ENCODE measurements at places on chromosomes 7 and 10.

DNA sequence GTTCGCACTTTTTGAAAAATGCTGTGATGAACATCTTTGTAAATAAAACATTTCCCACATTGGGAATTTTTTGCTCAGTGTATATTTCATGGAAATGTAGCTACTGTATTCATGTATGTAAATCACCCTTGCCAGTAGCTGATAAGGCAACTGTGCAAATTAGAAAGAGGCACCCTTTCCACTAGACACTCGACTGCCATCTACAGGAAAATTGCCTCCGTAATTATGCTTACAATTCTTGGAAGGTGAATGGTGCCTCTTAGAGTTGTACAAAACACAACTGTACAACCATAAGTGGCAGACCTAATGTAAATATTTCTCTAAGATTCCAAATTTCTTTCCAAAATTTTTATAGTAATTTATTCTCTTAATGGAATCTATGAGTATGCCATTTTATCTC lies 491.7 kb downstream of the CCSER2 start:
- no peak for DNase-seq

- no peak for DNase-seq
Measured at GRCh38 chr7:43296306-43296705, 183.9 kb downstream of the HECW1 start.

- DNase-seq = no peak
Measured at GRCh38 chr7:143934526-143935325, at the start of gene OR2F2. OR2F2 (plus strand) TSS chr7:143935233; CDS start chr7:143935233, 0 bp downstream.

GRCh38 chr10:107341281-107341680 lies 176.8 kb upstream of the SORCS1 start:
- no peak for DNase-seq

- DNase-seq = no peak
Measured at GRCh38 chr10:84138478-84139125, 707 bp upstream of the GHITM start.

DNA sequence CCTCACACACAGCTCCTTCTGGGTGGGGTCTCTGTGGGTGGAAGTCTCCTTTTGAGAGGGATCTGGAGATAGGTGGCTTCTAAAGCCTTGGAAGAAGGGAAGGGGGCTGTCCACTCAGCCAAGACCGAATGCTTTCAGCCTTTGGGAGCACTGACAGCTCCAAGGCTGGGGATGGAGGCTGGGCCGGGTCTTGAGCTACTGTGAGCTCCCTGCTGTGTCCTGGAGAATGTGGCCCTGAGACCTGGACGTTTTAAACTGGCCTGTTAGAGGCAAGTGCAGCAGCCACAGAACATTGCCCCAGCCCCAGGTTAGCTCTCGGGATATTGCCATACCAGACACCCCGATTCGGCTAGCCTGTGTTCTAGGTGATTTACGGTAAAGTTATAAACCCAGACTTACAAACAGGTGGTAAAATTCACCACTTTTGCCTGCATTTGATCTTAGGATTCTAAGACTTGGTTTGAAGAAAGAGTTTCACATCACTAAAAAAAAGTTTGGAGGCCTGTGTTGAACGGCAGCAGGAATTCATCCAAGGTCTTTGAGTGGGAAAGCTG lies 548.5 kb upstream of the FOXK1 start:
- DNase-seq = no peak

GRCh38 chr7:69108097-69108496 lies 490.2 kb upstream of the AUTS2 start:
- no peak for DNase-seq

DNA sequence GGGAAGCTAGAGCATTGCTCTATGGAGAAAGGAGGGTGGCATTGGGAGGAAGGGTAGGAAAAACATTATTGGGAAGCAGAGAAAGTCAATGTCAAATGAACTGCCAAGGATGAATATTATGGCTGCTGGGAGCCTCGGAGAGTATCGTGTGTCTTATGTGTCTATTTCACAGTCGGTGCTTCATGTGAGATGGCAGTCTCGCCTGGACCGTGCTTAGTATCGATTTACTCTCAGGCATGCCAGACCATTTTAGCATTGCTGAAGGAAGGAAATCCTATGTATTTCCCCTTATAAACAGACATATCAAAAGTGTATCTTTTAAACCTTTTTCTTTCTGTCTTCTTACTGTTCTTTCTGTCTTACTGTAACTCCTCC lies 612.6 kb downstream of the AUTS2 start:
- no peak for DNase-seq

DNA sequence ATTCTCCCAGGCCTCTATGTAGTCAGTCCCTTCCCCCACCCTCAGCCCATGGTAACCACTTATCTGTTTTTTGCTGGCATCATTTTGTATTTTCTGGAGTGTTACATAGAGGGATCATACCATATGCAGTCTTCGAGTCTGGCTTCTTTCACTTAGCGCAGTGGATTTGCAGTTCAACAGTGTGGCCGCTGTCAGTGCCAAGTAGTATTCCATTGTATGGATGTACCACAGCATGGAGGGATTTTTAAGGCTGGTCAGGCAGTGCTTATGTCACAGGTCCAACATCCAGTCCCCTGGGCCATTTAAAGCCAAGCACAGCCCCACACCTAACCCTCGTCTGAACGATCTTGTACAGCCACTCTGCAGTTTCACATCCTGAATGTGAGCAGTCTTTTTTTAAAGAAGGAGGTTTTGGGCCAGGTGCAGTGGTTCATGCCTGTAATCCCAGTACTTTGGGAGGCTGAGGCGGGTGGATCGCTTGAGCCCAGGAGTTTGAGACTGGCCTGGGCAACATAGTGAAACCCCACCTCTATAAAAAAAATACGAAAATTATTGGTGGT lies 121.8 kb downstream of the CUX1 start:
- no peak for DNase-seq

- no peak for DNase-seq
Measured at GRCh38 chr10:102641402-102641801, 2.9 kb upstream of the TRIM8 start.

GRCh38 chr7:49389871-49390479 lies 383.5 kb upstream of the VWC2 start:
- DNase-seq = no peak

DNA sequence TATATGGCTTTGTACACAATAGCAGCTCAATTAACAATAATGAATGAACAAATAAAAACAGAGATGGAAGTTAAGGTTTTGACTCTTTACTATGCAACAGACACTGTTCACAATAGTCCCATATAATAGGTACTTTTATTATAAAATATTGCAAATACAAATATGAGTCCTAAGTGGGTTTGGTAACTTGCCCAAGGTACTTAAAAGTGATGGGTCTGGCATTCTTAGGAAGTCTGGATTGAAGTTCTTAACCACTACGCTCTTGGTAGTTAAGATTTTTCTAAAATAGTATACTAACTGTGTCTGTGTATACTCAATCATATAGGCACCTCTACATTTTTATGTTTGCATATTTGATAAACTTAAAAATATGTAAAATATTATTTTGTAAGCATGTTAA lies 55.5 kb downstream of the HGF start:
- no peak for DNase-seq

DNA sequence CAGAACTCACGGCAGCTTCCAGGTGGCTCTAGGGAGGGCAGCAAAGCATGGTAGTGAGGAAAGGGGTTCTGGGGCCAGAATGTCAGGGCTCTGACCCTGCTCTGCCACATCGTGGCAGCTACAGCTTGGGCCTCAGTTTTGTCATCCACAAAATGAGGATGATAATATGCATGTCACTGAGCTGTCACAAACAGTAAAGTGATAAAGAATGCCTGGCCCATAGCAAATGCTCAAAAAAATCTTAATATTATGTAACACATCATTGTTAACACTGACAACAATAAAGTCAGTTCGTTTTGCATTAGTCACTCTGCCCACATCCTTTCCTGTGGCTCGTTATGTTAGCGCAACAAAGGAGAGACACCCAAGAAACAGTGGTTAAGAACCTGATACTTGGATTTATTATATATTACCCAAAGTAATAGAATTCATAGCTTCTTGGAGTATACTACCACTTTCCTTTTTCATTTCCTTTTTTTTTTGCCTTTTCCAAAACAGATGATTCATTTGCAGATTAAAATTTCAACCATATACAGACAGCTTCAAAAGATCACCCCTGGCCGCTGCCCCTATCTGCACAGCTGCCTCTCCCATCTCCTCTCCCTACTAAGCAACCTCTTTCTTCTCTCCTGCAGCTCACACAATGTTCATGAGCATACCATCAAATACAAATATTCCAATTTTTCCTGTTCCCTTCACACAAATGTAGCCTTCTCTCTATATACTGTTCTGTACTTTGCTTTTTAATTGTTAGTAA lies 45.5 kb upstream of the DDC start:
- DNase-seq = no peak

GRCh38 chr7:43491984-43492383 lies 90.9 kb upstream of the STK17A start:
- no peak for DNase-seq

DNA sequence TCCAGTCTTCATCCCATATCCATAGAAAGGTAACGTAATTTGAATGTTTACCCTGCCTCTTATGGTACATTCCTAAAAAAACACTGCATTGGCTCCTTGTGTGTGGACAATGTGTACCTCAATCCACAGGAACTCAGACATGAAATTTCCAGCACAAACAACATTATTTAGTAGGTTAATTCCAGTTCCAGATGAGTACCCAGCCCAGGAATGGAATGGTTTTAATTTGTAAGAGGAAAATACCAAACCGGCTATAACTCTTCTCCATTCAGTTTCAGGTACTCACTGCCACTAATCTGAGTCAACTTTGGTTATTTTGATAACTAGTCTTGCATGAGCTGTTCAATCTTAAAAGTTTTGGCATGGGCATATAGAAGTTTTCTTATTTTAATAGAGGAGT lies 39.0 kb downstream of the TFPI2 start:
- no peak for DNase-seq

DNA sequence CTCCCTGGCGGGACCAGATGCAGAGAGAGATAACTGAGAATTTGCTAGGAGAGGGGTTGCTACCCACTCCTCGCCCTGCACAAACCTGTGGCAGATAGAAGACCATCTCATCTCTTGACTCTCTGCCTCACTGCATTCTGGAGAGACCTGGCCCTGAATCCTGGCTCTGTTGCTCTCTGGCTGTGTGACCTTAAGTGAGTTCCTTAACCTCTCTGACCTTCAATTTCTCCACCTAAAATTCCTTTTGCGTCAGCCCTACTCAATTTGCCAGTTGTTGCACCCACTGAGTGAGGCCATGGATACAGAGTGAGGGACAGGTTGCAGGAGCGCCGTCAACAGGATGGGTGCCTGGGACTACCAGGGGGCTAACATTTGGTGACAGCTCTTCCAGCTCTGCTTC lies 5.2 kb downstream of the C10orf71 start:
- no peak for DNase-seq

- DNase-seq = no peak
Measured at GRCh38 chr7:36338256-36338655, 51.4 kb upstream of the ANLN start.

DNA sequence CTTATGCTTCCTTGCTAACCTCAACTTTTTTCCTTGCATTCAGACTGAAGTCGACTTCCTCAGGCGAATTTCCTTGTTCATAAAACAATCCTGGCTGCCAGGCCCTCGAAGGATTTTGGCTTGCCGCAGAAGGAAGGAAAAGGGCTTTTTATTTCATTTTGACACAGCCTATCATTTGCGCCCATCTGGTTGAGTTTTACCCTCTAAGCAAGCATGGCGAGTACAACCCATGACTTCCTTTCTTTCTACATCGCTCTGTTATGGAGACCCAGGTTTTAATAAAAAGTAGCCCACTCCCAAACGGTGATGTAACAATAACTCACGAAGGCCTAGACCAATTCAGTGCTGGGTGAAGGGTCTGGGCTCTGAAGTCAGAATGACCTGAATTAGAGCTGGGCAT lies 109.3 kb downstream of the PRPF18 start:
- DNase-seq = no peak

DNA sequence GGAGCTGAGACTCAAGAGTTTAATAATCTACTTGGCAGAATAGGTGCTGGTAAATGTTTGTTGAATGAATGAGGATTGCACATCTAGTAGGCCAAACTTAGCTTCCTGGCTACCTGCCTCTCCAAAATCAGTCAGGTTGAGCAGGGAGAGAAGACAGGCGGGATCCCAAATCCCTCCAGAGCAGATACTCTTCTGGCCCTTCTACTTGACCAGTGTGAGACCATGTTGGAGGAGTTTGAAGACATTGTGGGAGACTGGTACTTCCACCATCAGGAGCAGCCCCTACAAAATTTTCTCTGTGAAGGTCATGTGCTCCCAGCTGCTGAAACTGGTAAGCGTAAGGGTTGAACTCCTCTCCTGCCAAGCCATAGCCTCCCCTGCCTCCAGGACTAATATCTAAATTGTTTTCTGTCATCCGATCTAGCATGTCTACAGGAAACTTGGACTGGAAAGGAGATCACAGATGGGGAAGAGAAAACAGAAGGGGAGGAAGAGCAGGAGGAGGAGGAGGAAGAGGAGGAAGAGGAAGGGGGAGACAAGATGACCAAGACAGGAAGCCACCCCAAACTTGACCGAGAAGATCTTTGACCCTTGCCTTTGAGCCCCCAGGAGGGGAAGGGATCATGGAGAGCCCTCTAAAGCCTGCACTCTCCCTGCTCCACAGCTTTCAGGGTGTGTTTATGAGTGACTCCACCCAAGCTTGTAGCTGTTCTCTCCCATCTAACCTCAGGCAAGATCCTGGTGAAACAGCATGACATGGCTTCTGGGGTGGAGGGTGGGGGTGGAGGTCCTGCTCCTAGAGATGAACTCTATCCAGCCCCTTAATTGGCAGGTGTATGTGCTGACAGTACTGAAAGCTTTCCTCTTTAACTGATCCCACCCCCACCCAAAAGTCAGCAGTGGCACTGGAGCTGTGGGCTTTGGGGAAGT lies 2.2 kb upstream of the MBLAC1 start:
- DNase-seq = no peak

DNA sequence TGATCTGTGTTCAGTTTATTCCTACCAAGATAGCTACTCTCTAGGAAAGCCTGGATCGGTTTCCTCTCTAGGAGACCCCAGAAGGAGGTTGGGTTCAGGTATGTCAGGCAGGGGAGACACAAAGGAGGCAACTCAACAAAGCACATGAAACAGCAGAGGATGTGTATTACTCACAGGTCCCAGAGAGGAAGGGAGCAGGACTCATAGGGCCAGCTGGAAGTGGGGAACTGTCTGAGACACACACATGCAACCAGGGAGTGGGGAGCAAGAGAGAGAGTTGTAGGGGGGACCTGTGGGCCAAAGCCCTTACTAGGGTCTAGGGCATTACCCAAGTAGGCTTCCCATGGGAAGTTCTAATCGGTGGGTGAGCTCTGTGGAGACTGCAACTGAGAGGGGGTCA lies 10.2 kb upstream of the NRP1 start:
- DNase-seq = no peak

DNA sequence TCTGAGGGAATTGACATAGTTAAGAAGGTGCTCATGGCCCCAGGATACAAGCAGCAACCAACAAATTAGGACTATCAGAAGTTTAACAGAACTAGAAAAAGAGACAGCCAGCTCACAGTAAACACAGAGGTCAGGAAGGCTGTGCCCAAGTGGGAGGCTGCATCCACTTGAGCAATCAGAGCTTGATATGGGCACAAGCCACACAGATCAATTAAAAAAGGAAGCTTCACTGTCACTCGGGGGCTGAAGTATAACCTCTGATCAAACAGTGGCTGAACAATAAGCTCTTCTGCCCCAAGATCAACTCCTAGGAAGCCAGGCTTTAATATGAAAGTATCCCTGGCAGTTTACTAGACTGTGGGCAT lies 40.0 kb downstream of the ZNF438 start:
- no peak for DNase-seq
